ENCODE measurements at places on chromosomes 7 and 10.

- DNase-seq, result no peak
These were observed 6.3 kb downstream of the TSPAN13 start for GRCh38 chr7:16759840-16760239.

GRCh38 chr7:43727494-43727893 lies 1.8 kb downstream of the COA1 start:
- no peak for DNase-seq

DNA sequence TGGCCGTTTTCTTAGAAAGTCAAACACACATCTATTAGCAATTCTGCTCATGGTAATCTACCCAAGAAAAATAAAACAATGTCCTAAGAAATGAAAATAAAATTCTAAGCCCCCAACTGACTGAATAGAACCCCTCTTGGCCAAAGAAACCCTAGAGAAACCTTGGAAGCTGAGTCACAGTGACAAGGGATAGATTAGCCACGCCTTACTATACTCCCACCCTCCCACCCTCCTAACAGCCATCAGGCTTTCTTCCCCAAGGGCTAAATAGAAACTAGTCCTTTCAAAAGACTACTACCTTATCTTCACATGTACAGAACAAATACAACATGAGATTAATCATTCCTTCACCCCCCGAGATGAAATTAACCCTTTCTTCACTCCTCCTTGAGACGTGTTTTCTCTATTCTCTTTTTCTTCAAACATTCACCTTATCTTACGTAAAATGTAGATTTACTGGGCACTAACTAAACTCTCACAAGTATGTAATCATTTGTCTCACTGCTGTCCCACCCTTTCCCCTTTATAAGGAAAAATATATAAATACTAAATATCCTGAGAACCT lies 57.5 kb downstream of the HTR7 start:
- no peak for DNase-seq

- DNase-seq, result no peak
These were observed 84.7 kb upstream of the KDM7A start for GRCh38 chr7:140261522-140261921.

DNA sequence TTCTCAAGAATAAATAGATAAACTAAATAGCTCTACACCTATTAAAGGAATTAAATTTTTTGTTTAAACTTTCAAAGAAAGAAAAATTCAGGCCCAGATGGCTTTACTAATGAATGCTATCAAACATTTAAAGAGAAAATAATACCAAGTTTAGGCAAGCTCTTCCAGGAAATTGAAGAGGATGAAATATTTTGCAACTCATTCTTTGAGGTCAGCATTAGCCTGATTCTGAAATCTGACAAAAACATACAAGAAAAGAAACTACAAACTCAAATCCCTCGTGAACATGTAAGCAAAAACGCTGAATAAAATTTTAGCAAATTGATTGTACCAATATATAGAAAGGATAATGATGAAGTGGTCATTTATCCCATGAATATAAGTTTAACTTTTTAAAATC lies 93.4 kb downstream of the RTKN2 start:
- DNase-seq, result no peak

- peak; percentile 17 for DNase-seq
These were observed 533.1 kb downstream of the KCNMA1 start for GRCh38 chr10:77104459-77104980.

- no peak for DNase-seq
These were observed 27.9 kb upstream of the CCDC7 start for GRCh38 chr10:32417911-32418547.

DNA sequence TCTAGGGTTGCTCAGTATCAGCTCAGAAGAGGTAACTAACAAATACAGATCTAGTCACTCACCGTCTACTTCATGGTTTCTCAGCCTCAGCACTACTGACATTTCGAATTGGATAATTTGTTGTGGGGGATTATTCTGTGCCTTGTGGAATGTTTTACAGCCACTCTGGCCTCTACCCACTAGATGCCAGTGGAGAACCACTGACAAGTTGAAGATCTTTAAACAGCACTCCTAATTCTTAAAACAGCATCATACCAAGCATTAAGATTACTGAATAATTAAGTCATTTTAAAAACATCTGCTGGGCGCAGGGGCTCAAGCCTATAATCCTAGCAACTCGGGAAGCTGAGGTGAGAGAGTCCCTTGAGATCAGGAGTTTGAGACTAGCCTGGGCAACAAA lies 82.6 kb downstream of the UPF2 start:
- DNase-seq, result no peak

- no peak for DNase-seq
These were observed 17.5 kb downstream of the VPS50 start for GRCh38 chr7:93249491-93250148.

- no peak for DNase-seq
These were observed 130.6 kb upstream of the NPVF start for GRCh38 chr7:25358926-25359325.

GRCh38 chr7:45709168-45710042 lies 135.2 kb downstream of the ADCY1 start:
- DNase-seq, result no peak

DNA sequence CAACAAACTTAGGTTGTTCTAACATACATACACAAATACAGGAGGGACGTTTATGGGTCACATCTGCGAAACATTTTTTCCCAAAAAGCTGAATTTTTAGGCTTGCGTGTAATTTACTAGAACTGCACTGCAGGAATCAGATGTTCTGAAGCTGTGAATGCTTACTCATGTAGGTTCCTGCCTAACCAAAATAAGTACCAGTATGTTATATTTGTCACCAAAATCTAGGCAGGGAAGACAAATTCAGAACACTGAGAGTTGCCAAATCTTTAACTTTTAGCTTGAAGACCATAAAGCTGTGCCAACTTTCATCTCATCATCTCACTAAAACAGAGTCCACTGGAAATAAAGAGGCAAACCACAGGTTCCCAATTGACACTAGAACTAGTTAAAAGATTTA lies 5.7 kb downstream of the UBE2H start:
- DNase-seq, result no peak

DNA sequence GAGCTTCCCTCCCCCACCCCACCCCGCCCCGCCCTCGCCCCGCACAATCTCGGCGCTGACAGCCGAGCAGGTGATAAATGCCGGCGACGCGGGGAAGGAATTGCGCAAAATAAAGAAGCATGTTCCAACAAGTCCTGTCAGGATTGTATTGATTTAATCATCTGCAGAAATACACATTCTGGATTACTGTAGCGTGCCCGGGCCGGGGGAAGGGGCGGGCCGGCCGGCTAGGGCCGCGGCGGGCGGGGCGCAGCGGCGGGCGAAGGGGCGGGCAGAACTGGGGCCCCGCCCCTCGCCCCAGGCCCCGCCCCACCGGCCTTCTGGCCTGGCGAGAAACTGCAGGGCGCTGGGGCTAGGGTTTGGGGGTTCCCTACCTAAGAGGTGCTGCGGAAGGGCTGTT lies 88.9 kb upstream of the PAX2 start:
- DNase-seq, result no peak

DNA sequence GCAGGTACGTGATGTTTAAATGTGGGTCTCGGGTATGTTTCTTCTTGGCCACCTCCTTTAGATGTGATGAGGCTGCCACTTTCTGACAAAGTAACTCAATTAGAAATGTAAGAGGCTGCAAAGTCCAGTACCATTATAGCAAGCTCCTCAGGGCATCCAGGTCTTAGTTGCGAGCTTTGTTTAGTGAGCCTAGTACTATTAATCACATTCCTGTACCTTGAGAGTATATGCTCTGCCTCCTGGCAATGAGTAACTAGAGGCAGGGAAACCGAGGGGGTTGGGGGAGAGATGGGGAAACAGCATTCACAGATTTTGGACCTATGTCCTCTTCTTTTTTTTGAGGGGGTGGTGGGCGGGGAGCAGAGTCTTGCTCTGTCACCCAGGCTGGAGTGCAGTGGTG lies 131.8 kb downstream of the GFRA1 start:
- DNase-seq, result no peak

GRCh38 chr10:123133541-123134342 lies 2.0 kb upstream of the HMX3 start:
- no peak for DNase-seq

- no peak for DNase-seq
These were observed 10.6 kb downstream of the AP3M1 start for GRCh38 chr10:74139981-74140380.

DNA sequence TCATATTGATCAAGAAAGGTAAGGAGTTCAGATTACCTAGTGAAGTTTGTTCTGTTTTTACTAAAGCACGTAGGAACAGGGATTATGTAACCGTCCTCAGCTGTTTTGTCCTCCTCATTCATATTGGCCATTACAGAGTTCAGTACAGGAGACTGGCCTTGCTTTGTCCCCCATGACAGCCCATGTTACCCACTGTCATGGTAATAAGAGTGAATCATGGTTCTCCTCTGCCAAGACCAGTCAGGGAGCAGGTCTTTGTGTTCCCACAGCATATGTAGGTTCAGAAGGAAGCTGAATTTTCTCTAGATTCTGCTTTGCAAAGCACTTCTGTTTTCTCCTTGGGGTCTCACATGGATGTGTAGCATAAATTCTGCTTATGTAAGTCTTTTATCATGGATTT lies 106.2 kb upstream of the GPR141 start:
- DNase-seq, result no peak

DNA sequence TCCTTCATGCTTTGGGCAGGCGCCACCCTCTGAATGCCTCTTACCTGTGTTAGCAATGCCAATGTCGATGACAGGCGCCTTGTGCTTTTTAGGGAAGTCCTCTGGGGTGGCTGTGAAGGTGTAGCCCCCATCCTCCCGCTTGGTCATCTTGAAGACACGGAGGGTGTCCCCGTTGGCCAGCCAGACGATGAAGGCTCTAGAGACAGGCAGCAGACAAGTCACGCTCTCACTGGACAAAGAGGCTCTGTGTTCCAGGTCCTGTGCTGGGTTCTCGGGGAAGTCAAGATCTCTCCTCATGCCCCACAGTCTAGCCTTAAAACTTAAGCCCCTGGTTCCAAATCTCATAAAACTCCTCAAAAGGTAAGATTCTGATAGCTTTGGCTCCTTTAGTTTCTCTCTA lies 5.1 kb downstream of the TBL2 start:
- no peak for DNase-seq

DNA sequence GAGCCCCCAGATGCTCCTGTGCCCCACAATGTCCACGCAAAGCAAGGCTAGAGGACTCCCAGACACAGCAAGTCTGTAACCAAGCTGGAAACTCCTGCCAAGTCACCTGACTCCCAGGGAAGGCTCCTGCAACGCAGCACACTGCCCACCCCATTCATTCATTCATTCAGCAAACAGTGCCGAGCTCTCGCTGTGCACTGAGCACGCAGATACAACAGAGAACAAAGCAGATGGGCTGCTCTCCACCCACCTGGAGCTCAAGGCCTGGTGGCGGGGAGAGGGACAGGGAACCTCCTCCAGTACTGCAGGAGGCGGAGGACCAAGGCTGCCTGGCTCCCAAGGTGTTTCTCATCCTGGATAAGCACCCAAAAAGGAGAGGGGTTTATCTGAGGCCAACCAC lies 8.6 kb downstream of the KCNH2 start:
- no peak for DNase-seq

- DNase-seq, result no peak
These were observed 105.2 kb downstream of the CUBN start for GRCh38 chr10:17024461-17024860.

GRCh38 chr7:88306590-88307048 lies at the start of gene STEAP4:
TSS of gene STEAP4 (minus strand) at chr7:88306894. CDS start at chr7:88284269, 22,625 bp downstream.
- DNase-seq, result no peak

GRCh38 chr10:107619139-107619538 lies 454.6 kb upstream of the SORCS1 start:
- no peak for DNase-seq

- no peak for DNase-seq
These were observed 398.9 kb upstream of the GALNT17 start for GRCh38 chr7:70733090-70733489.

GRCh38 chr7:4147926-4148620 lies 534.0 kb upstream of the FOXK1 start:
- no peak for DNase-seq

GRCh38 chr7:103870664-103871063 lies 118.8 kb downstream of the RELN start:
- DNase-seq, result no peak

DNA sequence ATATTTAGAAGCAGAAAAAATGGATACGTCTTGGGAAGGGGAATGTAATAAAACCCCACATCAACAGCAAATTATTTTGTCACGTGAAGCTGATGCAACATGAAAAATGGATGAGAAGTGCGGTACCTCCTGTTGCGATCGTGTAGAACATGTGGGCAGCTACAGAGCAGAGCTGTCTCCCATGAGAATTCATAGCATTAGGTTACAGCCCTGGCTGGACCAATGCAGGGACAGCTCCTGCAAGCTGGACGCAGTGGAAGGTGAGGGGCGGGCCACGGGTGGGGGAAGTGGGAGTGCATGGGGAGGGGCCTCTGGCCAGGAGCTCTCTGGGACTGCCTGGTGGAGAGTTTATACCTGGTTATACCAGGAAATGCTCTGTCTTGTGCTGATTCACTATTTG lies 120.3 kb downstream of the GATA3 start:
- DNase-seq, result no peak

All from HS-27A (cell line).